ENCODE measurements at places on chromosomes 4 and X.

DNA sequence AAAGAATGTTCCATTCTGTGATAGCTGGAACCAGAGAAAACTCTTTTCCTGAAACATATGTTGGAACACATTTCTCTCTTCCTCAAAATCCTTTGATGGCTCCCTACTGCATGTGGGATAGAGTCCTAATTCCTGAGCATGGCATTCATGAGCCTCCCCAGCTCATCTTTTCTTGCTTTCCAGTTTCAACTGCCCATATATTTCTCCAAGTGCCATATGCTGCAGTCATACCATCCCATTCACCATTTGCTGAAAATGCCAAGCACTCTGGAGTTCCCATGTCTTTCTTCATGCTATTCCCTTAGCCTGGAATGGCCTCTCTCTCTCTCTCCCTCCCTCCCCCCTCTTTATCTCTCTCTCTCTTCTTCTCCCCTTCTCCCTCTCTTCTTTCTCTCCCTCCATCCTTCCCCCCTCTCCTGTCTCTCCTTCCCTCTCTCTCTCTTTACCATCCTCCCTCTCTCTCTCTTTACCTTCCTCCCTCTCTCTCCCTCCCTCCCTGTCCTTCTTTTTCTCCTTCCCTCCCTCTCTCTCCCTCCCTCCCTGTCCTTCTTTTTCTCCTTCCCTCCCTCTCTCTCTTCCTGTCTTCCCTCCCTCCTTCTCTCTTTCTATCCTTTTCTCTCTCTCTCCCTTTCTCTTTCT lies 134.1 kb upstream of the GPC4 start:
- DNase-seq = no peak

DNA sequence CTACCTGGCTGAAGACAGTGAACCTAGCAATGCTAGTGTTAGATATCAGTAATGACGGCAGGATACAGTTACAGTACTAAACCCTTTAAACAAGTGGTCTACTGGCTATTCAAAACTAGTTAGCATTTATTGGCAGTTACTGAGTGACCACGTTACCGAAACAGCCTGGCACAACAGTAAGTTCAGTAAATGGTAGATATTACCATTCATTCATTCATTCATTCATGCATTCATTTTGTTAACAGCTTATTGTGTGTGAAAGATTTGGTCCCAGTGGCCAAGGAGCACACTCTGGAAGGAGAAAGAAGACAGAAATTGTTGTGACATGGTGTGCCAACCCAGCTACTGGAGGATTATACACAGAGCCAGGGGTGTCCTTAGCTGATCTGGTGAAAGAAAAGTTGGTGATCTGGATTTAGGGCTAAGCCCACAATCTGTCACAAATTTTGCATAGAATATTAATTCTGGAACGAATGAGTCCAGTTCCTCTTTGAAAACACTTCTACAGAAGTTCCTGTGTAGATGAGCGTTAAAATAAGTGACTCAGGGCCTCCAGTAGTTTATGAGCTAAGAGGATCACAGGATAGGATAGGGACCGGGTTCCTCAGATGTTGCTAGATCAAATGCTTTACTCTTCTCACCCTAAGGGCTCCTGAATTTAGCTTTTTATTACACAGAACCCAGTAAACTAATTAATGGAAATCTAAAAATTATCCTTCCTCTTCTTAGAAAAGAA lies 179.1 kb downstream of the CBR4 start:
- no peak for DNase-seq

DNA sequence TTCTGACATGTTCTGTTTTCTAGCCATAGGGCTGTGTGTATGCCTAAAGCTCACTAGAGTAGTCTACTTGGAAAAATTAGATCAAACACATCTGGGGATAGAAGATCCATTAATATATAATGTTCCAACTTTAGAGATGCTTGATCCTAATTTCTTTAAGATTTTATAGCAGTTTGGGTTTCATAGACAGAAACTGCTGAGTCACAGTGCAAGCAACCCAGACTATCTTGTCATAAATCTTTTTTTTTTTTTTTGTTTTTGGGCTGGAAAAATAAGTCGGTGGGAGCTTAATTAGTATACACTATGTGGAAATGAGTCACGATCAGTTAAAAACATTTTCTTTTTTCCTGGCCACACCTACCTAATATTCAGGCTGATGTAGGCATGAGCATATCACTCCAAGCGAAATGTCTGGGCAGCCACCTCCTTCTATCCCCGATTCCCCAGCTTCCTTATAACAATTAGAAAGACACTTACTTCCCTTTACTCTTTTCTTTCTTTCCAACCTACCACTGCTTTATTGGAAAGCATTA lies 58.2 kb upstream of the CASK start:
- no peak for DNase-seq

- no peak for DNase-seq
Measured at GRCh38 chrX:13598877-13599276, 29.5 kb downstream of the EGFL6 start.

DNA sequence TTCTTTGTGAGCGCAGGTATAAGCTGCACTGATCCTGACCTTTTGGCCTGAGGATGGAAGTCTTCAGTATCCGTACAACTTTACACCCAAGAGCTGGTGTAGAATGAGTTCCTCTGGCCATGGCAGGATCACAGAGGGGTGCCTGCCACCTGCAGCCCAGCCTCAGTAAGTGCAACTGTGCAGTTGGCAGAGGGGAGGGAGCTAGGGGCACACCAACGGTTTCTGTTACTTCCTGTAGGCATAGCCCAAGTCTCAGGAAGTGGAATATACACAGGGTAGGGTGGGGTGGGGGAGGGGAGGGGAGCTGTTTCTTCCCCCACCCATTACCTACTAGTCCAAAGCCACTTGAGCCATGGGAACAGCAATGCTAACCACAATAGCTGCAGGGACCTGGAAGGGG lies 85.4 kb upstream of the GBA3 start:
- no peak for DNase-seq

- no peak for DNase-seq
Measured at GRCh38 chr4:2843941-2844584, 419 bp downstream of the ADD1 start.

GRCh38 chr4:7327341-7327885 lies 107.3 kb downstream of the PSAPL1 start:
- DNase-seq = no peak

DNA sequence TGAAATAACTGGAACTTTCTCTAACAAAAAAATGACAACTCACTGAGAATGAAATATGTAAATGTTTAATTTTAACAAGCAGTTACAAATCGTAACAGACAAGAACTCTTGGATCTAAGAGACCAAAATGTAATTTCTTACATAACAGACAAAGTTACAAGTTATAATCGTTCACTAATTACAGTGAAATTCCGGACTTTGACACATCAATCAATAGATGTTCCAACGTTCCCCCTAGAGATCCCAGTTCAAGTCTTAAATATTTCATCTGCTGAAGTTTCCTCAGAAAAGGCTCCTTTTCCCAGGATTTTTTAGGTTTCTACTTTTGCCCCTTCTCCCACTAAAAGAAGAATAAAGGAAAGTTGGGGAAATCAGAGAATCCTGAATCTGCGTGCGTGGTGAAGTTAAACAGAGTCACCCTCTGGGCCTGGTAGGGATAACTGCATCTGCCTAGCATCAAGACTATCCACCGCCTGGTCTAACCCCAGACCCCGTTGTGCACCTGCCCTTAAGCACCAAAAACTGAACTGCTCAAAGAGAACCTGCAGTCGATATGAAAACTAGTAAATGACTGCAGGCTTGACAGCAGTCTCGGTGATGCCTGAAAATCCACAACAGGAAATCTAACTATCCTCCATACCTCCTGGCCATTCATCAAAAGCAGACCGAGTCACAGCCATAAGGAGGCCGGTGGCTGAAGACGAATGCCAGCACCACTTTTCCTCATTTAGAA lies 2.3 kb downstream of the IRF2 start:
- DNase-seq = no peak

All from C1 segment of cervical spinal cord (tissue), 14 donors.